ENCODE measurements at places on chromosomes 11 and 22.

GRCh38 chr11:68798221-68798813 is 43.4 kb downstream of the CPT1A start:
- no peak for DNase-seq

- DNase-seq = no peak
Observed at GRCh38 chr22:46280063-46280817, 12.4 kb downstream of the TTC38 start.

GRCh38 chr22:25666308-25666707 is 75.7 kb upstream of the MYO18B start:
- DNase-seq = no peak

DNA sequence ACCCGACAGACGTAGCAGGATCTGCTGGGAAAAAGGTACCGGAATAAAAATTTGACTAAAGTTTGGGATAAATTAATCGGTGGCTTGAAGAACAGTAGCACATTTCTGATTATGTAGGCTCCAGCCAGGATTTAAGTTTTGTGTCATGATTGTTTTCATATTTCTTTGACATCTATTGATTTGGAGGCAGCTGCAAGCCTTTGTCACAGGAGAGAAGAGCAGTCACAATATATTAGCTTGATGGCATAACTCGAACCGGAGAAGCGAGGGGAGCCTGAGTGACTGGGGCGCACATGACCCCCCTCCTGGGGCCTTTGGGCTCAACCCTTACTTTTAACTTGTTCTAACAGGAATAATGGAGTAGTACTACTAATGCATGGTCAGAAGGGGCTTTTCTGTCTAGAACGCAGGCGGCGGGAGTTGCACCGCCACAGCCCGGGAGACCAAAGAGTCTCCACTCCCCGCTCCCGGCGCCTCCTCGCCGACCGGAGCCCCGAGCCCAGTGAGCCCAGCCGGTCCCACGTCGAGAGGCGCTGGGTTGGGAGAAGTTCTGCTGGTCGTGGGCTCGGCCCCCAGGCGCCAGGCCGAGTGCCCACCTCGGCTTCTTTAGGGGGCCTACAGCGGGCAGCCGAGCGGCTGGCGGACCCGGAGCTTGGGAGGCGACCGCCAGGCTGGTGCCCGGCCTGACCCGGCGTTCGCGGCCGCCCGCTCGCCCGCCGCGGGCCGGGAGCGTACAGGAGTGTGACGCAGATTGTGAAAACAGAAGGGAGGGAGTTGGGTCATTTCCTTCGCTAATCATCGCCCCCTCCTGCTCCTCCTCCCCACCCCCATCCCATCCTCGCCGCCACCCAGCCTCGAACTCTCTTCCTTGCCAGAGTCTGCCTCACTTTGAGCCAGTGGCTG is 15.7 kb upstream of the PAX6 start:
- no peak for DNase-seq

DNA sequence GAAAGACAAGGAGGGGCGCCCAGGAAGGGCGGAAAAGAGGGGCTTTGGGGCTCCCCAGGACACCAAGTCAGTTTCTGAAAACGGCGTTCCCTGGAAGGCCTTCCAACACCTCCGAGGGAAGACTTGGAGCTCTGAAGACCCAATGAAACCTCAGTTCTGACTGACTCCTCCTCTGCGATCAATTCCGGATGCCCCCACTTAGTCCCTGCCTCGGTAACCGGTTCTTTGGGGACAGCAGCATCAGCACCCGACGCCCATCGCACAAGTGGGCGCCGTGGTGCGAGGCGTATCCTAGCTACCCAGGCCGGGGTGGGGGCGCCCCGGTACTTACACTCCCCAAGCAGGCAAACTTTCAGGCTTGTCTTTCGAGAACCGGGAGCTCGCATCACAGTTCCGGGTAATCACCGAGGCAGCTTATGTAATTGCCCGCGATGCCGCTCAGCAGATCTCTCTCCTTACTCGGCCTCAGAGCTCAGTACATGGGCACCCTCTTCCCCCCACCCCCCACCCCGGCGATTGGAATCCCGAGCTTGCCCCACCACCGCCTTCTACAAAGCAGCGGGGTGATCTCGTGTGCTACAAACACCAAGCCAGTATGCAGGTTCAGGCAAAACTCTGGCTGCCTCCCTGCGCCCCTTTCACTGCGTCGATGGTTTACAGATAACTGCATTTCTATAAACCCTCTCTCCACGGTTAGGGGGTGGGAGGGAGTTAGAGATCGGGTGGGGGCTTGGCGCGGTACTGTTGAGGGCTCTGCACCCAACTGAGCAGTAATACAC is 2.0 kb downstream of the TENM4 start:
- DNase-seq = no peak

- DNase-seq = no peak
Observed at GRCh38 chr11:26665946-26666345, 55.9 kb downstream of the SLC5A12 start.

DNA sequence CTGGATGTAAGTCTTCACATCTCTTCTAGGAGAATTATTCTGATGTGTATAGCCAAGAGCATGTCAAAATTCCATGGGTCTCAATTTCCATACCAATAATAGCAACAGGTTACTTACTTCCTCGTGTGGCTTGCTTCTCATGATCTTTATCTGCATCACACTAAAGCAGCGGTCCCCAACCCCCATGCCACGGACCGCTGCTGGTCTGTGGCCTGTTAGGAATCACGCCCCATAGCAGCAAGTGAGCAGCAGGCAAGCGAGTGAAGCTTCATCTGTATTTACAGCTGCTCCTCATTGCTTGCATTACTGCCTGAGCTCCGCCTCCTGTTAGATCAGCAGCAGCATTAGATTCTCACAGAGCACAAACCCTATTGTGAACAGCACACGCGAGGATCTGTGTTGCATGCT is 28.9 kb upstream of the SLC25A1 start:
- no peak for DNase-seq

DNA sequence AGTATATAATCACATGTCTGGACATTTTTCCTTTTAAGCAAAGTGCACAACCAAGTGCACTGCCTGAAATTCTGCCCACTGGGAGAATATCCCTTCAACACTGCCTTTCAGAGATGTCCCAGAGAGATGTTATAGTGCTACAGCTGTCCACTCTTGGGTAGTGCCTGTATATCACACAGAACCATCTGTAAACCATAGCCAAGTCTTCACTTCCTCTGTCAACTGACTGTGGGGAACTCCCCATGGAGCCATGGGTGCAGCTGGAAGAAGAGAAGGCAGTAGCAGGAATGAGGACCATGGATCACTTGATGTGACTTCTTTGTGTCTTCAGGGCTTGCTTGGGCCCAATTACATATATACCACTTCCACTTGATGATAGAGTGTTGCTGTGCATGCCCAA is 44.6 kb upstream of the LIN7C start:
- DNase-seq = no peak

- no peak for DNase-seq
Observed at GRCh38 chr22:34913826-34914225, 152.1 kb upstream of the ISX start.

DNA sequence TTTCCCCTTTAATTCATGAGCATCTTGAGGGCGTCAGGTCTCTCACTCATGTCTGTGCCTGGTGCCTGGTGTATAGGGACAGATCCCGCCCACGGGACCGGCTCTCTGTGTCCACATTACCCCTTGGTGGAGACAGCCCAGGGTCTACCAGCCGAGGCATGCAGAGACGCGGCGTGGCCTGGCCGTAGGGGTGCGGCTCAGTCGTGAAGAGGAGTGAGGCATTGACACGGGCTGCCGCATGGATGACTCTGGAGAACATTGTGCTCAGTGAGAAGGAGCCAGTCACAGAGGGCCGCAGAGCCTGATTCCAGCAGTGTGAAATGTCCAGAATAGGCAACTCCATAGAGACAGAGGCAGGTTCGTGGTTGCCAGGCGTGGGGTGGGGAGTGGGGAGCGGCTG is 209.8 kb downstream of the TBC1D22A start:
- DNase-seq = no peak

GRCh38 chr11:44016546-44017442 is 31.0 kb upstream of the ACCSL start:
- no peak for DNase-seq

- DNase-seq = no peak
Observed at GRCh38 chr11:82673631-82674030, 60.0 kb downstream of the FAM181B start.

DNA sequence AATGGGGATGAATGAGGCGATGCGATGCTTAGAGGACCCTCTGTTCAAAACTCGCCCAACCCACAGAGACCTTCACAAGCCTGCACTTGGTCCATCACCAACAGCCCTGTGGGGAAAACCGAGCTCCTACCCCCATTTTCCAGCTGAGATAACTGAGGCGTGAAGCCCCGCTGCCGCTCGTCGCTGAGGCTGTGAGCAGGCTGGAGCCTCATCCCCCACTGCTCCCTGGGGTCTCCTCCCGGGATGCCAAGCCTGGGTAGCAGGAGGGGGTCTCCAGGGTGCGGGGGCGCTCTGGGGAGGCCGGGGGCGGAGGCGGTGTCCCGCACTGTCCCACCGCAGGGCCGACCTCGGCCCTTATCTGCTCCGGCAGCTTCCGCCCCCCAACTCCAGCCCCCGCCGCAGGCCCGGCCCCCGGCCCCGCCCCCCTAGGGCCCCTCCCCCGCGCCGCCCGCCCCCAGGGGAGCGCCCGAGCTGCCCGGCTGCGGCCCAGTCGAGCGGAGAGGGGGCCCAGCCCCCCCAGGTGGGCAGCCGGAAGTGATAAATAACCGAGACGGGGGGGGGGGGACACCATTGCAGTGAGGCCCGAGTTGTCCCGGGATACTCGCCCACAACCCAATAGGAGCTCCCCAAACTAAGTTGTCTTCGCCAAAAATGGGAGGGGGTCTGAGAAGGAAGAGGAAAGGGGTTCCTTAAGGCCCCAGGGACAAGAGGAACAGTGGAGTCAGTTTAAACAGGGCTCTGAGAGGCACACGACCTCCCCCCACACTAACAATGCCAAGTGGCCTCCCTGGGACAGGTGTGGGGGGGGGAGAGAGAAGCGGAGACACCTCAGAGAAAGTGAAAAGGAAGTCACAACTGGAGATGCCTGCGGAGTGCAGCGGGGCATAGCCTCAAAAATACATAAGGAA is 8.3 kb upstream of the SLC39A13 start:
- DNase-seq = no peak

- DNase-seq = no peak
Observed at GRCh38 chr22:45757068-45757467, 85.4 kb downstream of the ATXN10 start.

DNA sequence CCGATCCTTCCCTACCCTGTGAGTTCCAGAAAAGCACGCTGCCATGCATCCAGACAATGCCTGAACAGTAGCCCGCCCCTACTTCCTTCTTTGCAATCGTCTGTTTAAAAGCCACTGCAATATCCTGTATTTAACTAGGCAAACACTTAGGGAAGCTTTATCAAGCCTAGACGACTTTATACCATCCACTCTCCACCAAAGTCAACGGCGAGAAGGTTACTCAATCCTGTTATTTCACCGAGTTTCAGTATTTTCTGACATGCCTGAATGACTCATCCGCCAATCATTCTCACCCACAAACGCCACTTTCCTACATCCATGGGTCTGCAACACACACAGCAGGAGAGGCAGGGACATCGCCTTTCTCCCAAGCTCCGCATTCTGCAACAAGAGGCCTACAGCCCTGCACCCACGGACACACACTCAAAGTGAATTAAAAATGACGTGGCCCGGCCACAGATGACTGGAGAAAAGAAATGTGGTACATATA is 9.3 kb downstream of the CELSR1 start:
- peak; percentile 68 for DNase-seq

GRCh38 chr11:94007906-94008305 is 13.2 kb upstream of the HEPHL1 start:
- DNase-seq = no peak

DNA sequence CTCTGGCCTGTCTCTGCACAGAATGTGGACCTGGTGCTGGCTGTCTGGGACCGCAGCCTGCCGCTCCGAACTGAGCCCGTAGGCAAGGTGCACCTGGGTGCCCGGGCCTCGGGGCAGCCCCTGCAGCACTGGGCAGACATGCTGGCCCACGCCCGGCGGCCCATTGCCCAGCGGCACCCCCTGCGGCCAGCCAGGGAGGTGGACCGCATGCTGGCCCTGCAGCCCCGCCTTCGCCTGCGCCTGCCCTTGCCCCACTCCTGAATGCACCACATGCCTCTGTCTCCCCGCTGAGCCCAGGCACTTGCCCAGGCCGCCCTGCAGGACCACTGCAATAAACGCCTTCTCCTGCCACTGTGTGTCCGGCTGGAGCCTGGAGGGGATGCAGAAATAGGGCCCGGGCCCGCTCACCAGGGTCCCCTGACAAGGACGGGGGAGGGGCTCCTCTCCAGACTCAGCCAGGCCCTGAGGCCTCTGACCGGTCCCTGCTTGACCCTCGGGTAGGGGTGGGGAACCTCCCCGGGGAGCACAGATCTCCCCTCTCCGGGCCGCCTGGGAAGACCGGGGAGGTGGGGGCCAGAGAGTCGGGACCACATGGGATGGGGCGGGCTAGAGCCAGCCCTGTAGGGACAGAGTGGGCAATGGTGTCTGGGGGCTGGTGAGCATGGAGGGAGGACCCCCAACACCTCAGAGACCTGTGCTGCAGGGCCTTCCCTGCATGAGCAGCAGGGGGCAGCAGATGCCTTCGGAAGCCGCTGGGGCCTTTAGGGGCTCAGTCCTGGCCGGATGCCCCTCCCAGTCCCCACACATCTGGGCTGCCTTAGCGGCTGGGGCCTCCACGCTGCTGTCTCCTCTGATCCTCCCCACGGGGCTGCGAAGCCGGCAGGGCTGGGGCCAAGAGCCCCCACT is 1.4 kb upstream of the TNNI2 start:
- no peak for DNase-seq

- peak; percentile 84 for DNase-seq
Observed at GRCh38 chr11:114846416-114846791, 168.1 kb downstream of the NXPE2 start.

DNA sequence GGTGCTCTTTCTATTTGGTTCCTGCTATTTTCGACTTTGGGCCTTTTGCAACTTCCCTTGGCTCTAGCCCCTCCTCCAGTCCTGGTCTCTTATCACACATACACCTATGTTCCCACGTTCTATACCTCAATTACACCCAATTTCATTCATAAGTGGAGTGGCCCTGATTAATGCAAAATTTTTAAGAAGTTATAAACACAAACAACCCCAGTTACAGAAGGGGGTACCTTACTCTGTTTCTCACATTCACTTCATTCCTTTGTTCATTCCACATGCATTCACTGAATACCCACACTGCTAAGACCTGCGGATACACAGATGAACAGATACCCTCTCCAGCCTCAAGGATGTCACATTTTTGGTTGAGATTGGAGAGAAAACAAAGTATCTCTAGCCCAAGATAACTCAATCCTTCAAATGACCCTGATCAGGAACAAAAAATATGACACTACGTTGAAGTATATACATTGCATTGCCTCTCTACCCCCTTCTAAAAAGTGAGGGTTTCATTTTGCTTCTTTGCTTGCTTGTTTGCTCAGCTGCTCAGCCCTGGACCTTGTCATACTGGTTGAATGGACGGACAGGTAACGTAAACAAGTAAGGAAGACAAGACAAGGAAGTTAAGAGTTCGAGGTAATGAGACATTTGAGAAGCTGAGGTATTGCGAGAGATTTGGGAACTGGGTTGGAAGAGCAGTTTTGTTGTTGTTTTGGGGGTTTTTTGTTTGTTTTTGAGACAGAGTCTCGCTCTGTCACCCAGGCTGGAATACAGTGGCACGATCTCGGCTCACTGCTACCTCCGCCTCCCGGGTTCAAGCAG is 3.6 kb upstream of the VPS37C start:
- DNase-seq = peak; percentile 69

GRCh38 chr11:80778432-80778831 is 1337.6 kb upstream of the TENM4 start:
- no peak for DNase-seq
